ENCODE measurements at places on chromosomes 11 and 22.

GRCh38 chr11:116906479-116906878, 69.1 kb upstream of the APOA1 start:
- DNase-seq, result no peak

GRCh38 chr22:31139866-31140716, at the start of gene PLA2G3:
PLA2G3 (minus strand) TSS chr22:31140508; CDS start chr22:31140354, 154 bp downstream.
- no peak for DNase-seq

DNA sequence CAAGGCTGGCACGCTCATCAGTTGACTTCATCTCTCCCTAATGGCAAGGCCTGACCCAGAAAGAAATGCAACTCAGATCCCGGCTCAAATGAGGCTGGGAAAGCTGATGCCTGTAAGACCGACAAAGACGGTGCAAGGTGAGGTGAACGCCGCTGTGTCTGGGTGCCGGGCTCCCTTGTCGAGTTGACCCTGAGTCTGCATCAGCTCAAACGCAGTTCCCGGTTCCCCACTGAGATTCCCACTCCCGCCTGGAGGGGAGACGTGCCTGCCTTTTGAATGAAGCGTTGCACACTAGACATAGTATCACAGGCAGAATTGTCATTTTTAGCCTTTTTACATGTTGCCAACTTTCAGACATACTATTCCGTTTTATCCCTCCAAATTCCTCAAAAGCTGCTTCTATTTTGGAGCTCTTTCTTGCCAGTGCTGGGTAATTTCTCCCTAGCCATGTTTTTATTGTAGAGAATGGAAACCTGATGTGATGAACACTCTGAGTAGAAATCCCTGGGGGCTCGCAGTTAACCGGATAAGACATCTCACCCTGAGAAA, 831 bp upstream of the TP53AIP1 start:
- DNase-seq, result no peak

DNA sequence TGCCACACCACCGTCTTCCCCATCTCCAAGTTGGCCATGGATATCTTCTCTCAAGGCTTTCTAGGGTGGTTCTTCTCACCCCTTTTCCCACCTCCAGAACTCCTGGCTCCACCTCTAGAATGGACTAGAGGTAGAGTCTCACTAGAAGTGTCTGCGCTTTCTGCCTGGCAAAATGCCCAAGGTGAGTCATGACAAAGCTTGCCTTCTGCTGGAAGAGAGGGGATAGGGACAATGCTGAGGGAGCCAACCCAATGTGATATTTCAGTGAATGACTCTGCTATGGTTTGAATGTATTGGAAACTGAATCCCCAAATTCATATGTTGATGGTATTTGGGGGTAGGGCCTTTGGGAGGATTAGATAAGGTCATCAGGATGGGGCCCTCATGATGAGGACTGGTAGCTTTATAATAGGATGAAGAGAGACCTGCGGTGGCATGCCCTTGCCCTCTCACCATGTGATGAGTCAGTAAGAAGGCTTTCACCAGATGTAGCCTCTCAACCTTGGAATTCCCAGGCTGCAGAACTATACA, 4.1 kb upstream of the CD82 start:
- no peak for DNase-seq

DNA sequence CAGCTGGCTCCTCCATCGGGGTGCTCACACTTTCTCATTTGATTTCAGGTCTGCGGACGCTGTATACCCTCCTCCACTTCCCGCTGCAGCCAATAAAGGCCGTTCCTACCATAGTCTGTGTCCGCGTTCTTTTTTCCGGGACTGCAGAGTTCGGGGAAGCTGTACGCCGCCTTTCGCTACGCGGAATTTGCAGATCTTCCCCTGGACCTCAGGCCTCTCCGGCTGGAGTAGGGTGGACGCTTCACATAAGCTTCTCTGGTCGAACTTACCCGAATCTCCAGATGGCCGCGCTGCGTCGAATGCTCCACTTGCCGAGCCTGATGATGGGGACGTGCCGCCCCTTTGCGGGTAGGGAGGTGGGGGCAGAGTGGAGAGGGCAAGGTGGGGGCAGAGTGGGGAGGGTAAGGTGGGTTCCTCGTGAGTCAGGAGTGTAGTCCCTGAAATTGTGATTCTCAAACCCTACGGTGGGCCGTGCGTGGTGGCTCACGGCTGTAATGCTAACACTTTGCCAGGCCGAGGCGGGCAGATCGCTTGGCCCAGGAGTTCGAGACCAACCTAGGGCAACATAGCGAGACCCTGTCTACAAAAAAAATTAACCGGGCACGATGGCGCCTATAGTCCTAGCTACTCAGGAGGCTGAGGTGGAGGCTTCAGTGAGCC, 617 bp downstream of the CSKMT start:
- peak; percentile 42 for DNase-seq

GRCh38 chr11:99333621-99334020, 312.9 kb downstream of the CNTN5 start:
- DNase-seq, result no peak

DNA sequence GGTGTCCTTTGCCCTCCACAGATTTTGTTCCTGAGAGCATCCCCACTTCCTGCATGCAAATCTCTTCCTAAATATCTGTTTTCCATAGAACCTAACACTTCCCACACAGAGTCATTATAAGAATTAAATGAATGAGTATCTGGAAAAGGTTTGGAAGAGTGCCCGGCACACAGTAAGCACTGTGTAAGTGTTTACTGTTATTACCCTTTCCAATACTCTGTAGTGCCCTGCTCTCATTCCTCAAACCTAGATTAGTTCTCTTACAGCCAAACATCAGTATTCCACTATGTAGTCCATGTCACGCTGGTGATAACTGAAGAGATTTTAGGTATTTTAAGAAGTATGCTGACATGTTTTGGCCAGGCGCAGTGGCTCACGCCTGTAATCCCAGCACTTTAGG, 57.3 kb upstream of the PHF21A start:
- DNase-seq, result no peak

DNA sequence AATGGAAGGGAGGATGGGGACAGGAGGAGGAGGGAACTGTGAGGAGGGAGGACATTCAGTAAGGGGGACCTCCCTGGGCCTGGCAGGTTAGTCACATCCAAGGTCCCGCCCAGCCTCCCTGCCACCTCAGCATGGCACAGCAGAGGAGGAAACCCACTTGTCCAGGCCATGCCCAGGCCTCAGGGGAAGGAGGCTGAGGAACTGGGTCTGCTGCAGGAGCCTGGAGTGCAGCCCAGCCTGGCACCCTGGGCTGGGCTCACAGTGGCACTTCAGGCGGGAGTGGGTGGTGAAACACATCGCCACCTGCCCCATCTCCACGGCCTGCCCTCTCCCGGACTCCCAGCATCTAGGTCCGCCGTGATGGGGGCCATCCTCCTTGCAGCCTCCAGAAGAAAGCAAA, 17.2 kb upstream of the KLHL35 start:
- no peak for DNase-seq

GRCh38 chr11:61046833-61047232, 55.5 kb upstream of the CD5 start:
- DNase-seq, result no peak

GRCh38 chr22:41401781-41402648, 20.3 kb downstream of the TEF start:
- DNase-seq, result no peak

- no peak for DNase-seq
These were observed 56.5 kb downstream of the MED15 start for GRCh38 chr22:20563941-20564371.

GRCh38 chr11:85647078-85647477, 689 bp upstream of the TMEM126A start:
- no peak for DNase-seq

All from activated CD4-positive, alpha-beta T cell treated with anti-CD3 and anti-CD28 coated beads for 1 hour (primary cell).